ENCODE measurements at places on chromosomes 3 and 15.

DNA sequence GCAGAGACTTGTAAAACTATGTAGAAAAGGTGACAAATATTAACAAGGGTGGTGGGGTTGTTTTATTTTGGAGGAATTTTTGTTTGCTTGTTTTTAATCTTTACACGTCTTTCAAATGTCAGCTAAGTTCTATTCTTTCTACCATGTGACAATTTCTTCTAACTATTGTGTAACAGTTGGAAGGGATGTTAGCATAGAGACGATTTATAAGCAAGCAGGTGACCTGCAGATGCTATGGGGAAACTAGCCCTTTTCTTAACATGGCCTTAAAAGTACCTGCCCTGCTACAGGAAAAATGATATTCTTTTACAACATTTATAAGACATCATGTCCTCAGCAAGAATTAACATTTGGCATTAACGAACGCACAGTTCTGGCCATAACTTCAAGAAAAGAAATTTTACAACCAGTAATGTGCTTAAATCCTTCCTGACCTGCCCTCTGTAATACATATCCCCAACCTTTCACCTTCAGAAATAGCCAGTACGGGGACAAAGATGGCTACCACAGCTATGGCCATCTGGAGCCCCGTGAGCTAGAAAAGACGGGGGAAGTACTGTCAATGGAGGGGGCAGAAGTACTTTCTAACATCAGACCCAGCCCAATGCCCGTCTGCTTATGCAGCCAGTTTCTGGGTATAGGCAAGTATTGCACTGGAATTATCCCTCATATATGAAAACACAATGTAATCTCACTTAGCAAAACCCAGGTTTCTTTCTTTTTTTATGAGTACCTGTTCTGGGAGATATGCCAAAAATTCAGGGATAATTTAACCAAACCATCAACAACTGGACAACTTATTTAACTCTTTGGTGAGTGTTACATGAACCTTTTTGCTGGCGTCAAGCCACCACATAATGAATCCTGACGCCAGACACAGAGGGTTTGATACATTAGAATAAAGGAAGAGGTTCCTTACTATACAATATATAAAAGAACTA is 67.7 kb upstream of the NR2F2 start:
- DNase-seq, result no peak

DNA sequence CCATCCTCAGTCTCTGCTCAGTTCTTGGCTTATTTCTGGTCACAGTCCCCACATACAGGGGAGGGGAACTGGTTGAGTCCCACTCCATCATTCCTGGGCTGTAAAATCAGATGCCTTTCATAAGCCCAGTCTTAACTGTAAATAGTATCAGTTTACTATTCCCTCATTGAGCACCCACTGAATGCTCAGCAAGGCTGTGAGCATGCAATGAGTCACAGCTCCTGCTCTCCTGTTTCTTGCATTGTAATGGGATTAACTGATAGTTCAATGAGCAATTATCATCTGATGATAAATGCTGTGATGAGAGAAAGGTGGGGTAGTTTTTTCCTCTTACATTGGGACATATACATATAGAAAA is 113.6 kb upstream of the TPM1 start:
- DNase-seq, result no peak

- DNase-seq, result no peak
Measured at GRCh38 chr3:35043040-35043439, 596.3 kb upstream of the ARPP21 start.

DNA sequence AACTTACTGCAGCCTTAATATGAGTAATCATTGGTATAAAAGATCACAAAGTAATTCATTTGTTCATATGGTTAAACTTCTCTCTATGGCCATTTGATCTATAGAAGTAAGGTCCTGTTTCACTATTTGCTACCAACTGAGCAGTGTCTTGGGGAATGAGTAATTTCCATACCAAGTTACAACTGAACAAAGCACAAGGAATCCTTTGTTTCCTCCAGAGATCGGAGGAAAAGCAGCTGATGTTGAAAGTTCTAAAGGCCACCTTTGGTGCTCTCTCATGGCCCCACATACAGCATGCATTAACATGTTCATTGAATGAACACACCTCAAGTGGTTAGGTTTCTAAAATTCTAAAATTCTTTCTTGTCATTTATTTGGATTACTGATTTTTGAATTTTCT is 7.1 kb upstream of the CNTN3 start:
- no peak for DNase-seq

- no peak for DNase-seq
Measured at GRCh38 chr3:193972832-193973231, 163.1 kb upstream of the HES1 start.

DNA sequence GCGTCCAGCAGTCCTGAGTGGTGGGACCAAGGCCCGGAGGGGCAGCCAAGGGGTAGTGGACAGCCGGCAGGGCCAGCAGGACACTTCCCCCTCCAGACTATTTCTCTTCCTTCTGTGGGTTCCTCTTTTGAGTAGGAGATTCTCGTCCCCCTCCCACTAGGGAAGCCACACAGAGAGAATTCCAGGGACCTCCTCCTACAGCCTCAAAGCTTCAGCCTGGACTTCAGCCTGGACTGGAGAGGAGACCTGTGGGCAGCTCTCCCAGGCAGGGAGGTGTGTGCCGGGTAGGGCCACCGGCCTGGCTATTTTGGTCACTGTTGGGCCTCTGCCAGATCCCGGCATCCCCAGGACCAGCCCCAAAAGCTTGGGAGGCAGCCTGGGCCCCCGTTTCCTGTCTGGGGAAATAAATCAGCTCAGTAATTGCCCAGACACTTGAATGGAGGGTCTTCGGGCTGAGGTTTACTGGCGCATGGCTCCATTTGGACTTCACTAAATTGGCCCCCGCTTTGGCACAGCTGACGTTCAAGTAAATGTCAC is 1.3 kb downstream of the SLC6A6 start:
- DNase-seq, result no peak

DNA sequence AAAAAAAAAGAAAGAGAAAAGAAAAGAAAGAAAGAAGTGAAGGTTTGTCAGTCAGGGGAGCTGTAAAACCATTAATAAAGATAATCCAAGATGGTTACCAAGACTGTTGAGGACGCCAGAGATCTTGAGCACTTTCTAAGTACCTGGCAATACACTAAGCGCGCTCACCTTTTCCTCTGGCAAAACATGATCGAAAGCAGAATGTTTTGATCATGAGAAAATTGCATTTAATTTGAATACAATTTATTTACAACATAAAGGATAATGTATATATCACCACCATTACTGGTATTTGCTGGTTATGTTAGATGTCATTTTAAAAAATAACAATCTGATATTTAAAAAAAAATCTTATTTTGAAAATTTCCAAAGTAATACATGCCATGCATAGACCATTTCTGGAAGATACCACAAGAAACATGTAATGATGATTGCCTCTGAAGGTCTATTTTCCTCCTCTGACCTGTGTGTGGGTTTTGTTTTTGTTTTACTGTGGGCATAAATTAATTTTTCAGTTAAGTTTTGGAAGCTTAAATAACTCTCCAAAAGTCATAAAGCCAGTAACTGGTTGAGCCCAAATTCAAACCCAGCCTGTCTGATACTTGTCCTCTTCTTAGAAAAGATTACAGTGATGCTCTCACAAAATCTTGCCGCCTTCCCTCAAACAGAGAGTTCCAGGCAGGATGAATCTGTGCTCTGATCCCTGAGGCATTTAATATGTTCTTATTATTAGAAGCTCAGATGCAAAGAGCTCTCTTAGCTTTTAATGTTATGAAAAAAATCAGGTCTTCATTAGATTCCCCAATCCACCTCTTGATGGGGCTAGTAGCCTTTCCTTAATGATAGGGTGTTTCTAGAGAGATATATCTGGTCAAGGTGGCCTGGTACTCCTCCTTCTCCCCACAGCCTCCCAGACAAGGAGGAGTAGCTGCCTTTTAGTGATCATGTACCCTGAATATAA is 2.0 kb downstream of the B2M start:
- DNase-seq, result peak; percentile 64

DNA sequence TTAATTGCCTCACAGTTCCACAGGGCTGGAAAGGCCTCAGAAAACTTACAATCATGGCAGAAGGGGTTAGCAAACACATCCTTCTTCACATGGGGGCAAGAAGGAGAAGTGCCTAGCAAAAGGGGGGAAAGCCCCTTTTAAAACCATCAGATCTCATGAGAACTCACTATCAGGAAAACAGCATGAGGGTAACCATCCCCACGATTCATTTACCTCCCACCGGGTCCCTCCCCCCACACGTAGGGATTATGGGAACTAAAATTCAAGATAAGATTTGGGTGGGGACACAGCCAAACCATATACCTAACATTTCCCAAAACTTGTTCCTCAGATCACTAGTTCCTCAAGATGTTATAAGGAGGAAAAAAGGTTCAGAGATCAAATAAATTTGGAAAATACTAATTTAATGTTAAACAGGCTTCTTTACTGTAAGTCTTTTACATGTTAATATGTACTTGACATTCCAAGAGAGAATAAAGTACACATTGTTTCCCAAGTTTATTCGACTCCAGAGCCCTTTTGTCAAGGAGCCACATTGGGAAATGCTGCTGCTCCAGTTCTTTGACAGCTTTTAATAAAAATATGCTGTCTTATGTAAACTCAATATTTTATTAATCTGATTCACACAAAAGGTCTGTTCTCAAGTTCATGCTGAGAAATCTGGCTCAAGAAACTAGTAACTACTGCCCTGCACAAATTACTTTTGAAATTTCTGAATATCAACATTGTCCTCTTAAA is 17.8 kb downstream of the HERC1 start:
- DNase-seq, result no peak

- no peak for DNase-seq
Measured at GRCh38 chr3:132231633-132232032, 85.6 kb upstream of the ACP3 start.

DNA sequence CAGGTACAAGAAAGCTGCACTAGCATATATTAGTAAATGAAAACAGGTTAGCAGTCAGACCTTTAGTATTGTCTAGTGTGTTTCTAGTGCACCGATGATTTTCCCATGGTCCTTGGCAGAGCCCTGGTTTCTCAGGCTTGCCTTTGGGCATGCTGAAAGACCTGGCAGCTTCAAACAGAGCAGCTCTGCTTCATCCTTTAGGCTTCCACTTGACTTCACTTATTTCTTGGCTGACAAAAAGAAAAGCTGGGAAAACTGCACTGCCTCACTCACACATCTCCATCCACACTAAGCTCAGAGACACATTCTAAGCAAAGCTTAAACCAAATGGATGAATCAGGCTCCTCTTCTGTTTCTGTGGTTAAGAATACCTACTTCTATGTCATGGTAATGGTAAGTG is 374.8 kb upstream of the PDZRN3 start:
- no peak for DNase-seq

DNA sequence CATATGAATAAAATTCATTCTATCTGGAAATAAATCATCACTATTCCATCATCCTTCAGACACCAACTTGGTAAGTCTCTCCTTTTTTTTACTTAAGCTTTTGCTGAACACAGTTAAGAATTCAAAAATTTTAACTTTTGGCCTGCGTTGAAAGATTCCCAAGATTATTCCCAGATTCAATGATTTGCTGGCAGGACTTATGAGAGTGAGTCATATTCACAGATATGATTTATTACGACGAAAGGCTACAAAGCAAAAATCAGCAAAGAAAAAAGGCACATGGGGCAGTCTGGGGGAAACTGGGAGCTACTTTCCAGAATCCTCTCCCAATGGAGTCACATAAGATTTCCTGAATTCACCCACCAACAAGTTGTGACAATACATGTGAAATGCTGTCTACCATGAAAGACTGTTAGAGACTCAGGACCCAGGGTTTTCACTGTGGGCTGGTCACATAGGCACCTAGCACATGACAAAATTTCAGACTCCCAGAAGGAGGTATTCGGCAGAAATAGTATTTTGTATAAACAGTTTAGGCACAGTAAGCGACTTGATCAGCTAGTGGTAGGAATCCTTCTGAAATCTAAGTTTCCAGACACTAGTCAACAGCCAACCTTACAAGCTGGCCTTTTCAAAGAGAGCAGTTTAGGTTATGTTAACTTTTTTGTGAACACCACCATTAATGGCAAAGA is 82.1 kb downstream of the DLG1 start:
- DNase-seq, result no peak

GRCh38 chr3:134090031-134090430 is 60.3 kb upstream of the SLCO2A1 start:
- no peak for DNase-seq

DNA sequence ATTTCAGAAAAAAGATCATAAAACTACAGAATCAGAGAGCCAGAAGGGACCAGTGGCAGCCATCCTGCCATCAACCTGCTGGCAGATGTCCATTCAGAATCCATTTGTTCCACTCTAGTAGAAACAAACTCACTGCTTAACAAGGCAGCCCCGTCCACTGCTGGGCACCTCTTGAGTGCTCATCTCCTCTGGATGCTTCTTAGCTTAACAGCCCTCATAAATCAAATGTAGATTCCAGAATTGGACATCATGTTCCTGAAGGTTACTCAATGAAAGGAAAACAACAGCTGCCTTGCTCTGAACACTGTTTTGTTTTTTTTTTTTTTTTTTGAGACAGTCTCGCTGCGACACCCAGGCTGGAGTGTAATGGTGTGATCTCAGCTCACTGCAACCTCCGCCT is 37.3 kb downstream of the ABCC5 start:
- no peak for DNase-seq

DNA sequence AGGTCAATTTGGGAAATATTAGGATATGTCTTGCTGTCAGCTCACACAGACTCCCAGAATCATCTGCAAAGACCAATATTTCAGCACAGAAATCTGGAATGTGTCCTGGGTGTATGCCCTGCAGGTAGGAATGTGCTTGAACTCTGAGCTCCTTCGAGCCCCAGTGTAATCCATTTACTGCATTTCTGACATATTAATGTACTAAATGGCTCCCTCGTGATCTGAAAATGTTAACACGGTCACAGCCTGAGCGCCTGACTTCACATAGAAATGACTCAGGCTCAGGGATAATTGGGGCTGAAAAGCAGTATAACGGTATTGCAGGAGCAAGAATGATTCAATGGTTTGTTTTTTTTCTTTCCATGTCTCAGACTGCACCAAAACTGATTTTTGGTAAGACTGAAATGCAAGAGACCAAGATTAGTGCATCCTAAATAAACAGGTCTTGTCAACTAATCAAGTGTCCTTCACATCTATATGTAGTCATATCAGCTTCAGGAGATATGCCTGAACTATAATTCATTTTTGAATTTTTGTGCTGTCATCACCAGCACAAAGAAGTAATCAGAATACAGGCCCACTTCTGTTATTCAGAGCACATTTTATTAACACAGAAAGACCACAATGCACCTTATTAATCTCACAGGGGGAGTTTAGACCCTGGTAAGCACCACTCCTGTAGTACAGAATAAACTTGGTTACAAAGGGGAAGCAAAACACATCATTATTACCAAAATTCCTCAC is 49.8 kb downstream of the DCLK3 start:
- DNase-seq, result no peak

DNA sequence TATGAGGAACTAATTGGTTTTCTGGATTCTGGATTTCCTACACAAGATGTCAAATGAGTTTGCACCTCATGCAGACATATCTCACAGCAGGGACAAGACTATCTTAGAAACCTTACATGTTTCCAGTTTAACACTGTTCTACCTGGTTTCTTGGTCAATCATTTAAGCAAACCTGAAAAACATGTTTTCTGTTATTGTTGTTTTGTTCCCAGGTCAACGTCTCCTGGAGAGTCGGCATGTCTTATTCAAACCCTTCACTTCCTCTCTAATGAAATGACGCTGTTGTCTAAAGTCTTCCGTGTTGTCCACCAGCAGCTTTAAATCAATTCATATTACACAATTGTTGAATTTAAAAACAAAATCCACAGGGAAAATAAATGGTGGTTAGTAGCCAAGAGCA is 150.9 kb downstream of the CNTN3 start:
- no peak for DNase-seq

- no peak for DNase-seq
Measured at GRCh38 chr15:86010891-86011290, 68.8 kb upstream of the AGBL1 start.

- DNase-seq, result no peak
Measured at GRCh38 chr15:88915354-88915753, 2.2 kb upstream of the MFGE8 start.

All from CD4-positive, alpha-beta T cell treated with Interleukin-10 for 1 hour (primary cell).